ENCODE measurements at places on chromosomes 2 and 18.
A peak's percentile ranks its signal among the peaks of the same experiment; 100 is the strongest.

DNA sequence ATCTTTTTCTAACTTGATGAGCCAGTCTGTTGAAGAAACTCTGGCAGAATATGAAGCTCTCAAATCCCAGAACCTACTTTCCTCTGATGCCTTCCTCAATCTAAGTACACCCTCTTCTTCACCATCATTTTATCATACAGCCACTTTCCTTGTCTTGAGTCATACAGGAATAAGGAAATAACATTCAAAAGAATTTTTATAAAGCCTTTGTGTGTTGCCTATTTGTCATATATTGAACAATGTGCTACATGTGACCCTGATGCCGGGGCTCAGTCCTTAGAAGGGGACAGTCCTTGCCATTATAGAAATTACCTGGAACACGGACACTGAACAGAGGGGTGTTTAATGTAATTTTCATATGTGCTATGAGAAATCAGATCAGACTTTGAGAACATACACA is 27.4 kb downstream of the RAPGEF4 start:
- no peak for DNase-seq

GRCh38 chr2:2293527-2294089 is 37.5 kb downstream of the MYT1L start:
- DNase-seq, result no peak

DNA sequence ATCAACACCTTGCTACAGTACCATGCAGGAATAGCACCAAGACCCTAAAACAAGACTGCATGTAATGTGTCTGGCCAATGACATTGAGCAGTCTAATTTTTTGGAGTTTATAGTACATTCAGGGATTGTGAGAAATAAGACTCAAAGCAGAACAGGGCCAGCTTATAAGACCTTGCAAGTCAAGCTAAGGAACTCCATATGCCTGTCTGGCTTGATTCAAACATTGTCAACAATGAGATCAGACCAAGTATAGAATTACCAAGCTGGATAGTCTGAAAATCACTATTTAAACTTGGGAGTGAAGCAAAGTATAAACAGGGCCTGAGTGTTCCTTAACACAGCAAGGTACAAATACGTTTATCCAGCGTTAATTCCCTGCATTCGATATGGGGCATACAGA is 370.9 kb downstream of the CNTNAP5 start:
- no peak for DNase-seq

DNA sequence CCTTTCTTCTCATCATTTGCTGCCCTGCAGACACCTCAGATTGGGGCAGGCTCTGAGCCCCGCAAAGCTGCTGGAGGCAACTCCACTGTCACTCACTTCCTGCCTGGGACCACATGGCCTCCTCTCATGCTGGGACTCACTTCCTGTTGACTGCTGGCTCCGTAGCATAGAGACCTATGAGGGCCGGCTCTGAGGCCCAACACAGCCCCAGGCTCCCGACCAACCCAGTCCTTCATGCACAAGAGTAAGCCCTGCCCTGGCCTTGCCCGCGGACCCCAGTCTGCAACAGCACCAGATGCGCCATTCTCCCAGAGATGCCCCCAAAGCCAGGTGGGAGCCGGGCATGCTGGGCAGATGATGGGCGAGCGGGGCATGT is 55.7 kb downstream of the DNMT3A start:
- DNase-seq, result peak; percentile 64

DNA sequence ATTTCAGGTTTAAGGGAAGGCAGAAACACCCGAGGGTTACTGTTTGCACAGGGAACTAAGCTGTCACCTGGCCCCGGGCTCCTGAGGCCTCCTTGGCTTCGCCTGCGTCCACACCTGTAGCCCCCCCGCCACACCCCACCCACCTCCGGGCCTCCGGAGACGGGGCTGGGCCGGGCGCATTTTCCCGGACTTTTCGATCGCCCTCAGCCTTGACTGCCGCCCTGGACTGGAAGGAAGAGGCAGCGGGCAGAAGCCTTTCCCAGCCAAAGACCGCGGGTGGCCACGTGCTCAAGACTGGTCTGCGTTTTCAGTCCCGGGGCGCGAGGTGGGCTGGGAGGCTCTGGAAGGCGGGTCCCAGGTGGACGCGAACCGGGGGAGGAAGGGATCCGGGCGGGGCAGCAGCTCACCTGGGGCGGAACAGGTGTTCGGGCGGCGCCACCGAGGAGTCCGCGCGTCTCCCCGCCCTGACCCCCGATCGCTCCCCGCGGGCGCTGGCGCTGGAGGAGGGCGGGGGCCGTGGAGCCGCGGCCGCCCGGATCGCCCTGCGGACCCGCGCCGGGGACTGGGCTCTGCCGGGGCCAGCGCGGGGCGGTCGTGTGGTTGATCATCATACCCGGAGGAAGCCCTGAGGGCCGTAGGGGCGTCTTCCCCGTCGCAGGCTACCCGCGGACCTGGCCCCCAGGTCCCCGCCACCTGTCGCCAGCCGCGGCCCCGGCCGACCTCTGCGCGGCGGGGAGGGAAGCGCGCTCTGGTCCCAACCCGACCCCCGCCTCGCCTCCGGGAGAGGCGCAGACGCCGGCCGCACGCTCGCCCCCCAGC is 3.2 kb downstream of the ID2 start:
- DNase-seq, result peak; percentile 54

GRCh38 chr2:84792856-84793522 is 87.9 kb downstream of the TRABD2A start:
- DNase-seq, result no peak

DNA sequence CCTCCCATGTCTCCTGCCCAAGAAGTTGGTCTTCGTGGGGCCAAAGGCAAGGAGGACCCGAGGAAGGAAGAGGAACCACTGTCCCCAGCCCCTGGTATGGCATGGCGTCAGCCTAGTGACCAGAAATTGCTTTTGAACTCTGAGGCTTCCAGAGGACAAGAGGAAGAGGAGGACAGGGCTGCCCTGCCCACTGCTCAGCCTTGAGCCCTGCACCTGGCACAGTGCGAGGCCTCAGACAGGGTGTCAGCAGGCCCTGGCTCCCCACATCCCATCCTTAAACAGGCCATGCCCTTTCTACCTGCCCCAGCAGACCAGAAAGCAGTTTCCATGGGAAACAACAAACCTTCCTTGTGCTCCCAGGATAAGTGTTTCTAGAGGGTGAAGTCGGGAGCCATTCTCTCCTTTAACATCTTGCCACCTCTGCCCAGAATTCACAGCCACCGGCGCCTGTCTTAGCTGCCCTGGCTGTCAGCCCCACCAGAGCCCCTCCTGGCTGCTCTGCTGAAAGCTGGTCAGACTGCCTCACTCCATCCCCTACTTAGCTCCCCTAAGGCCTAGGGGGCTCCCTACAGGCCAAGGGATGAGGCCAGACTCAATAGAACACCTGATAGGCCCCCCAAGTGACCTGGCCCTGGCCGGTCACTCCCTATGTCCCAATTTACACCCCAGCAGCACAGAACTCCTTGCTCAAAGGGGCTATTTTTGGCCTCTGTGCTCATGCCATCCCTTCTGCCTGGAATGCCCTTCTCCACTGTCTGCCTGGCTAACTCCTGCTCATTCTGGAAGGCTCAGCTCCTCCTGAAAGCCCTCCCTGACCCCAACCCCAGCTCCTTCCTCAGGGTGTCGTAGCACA is 20.6 kb downstream of the ATOH8 start:
- DNase-seq, result no peak

- DNase-seq, result no peak
Measured at GRCh38 chr2:46647041-46647440, 167.7 kb downstream of the TMEM247 start.

GRCh38 chr18:48227206-48227605 is 182.0 kb downstream of the ZBTB7C start:
- no peak for DNase-seq

- DNase-seq, result no peak
Measured at GRCh38 chr2:212330263-212330662, 208.3 kb downstream of the ERBB4 start.

DNA sequence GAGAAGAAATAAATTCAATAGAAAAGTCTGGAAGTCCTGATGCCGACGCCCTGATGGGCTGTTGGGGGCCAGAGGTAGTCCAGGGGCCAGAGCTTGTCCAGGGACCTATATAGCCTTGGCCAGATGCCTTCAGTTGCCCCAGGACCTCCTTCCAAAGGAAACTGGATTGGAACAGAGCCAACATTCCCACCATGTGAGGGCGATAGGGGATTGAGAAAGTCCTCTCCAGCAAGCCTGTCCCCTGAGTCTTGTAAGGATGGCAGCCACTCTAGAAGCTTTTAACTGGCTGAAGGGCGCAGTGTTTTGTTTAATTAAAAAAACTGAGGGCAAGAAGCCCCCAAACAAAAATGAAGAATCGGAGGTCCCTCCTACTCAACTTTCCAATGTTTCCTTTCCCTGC is 54.9 kb upstream of the CDCA7 start:
- no peak for DNase-seq

GRCh38 chr18:24231773-24232735 is 93.2 kb downstream of the CABYR start:
- DNase-seq, result no peak

DNA sequence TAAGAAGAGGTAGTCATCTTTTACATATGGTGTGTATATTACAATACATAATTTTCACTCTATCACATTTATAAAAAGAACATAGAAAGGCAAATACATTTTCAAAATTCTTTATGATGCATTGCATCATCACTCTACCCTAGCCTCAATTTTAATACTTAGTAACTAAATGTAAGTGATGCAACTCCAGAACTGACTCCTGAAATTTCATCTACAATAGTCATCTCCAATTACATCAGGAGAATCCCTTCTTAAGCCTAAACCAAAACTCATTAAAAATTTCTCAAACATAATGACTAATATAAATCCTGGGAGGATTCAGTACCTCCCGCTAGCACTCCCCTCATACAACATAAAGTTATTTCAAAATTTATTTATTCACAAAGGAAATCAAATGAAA is 15.9 kb downstream of the TMX3 start:
- DNase-seq, result no peak

DNA sequence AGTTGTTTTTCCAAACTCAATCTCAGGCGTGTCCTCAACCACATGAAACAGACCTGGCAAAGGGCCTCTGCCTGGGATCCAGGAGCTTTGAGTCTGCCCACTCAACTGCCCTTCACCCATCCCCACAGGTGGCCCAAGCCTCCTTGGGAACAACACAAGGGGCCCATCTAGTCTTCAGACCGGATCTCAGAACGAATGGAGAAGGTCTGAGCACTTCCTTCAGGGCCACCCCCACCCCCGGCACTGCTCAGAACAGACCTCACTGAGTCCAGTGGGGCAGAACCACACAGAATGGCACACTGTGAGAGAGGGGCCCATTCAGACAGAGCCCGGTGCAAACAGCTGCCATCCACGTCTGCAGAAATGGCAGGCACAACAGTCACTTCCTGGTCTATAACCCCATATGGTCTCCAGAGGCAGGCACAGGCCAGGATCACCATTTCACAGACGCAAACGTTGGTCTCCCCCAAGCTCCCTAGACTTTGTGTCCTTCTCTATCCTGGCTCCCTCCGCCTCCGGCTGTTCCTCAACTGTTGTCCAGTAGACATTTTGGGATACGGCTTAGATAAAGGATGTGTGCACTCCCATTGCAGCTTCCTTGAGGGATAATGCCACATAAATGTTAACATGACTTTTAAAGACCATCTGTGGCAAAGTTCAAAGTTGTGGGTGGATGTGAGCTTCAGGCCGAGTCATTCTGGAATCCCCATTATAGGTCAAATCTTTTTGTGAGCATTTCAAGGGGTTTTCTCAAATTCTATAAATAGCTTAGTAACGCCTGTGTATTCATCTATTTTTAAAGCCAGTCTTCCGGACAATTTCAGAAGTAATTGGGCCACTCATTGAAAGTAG is 149.7 kb downstream of the SMAD7 start:
- peak; percentile 10 for DNase-seq

DNA sequence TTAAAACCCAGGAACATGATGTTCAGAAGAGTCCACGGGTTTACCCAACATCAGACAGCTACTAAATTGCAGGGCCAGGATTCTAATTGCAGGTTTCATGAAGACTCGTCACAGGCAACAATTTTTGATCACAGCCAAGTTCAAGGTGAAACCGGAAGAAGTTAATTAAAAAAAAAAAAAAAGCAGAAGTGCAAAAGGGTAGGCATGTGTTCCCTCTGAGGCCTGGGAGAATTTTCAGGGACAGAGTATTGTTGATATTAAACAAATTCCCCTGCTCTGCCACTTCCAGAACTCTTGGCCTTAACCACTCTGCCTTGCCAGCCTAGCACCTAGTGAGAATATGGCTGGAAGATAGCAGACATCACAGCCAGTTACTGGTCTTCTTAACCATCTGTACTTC is 99.4 kb upstream of the TRIB2 start:
- DNase-seq, result no peak

DNA sequence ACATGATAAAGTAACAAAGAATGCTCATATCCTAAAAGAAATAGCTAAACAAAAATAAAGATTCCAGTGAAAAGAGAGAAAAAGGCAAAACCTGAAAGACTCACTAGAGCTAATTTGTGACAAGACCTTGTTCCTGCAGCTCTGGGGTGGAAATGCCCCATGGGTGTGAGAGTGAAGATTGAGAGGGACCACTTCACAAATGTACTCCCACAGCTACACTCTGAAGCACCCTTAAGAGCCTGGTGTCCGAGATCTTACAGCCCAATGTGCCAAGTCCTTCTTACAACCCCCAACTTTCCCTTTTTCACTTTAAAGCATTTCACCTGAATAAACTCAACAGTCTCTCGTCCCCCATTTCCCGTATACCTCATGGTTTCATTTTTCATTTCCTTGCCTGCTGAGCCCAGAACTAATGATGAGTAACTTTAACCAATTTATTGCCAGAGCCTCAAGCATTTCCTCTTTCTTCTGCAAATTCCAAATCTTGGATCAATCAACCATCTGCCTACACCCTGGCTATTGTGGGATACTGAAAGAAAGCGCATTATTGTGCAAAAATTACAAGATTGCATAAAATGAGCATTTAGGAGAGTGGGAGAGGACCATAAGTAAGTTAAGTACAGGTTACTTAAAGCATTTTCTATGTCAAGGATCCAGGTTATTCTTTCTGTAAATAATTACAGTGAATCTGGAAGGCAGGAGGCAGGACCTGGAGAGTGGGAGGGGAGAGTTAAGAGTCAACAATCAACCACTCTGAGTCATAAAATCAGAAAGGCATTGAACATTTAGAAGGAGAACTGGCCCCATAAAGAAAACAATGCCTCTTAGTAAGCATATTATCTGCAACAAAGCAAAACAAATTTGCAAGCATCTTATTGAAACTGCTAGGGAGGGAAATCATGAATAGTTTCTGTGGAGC is 804.4 kb upstream of the CELF4 start:
- no peak for DNase-seq

DNA sequence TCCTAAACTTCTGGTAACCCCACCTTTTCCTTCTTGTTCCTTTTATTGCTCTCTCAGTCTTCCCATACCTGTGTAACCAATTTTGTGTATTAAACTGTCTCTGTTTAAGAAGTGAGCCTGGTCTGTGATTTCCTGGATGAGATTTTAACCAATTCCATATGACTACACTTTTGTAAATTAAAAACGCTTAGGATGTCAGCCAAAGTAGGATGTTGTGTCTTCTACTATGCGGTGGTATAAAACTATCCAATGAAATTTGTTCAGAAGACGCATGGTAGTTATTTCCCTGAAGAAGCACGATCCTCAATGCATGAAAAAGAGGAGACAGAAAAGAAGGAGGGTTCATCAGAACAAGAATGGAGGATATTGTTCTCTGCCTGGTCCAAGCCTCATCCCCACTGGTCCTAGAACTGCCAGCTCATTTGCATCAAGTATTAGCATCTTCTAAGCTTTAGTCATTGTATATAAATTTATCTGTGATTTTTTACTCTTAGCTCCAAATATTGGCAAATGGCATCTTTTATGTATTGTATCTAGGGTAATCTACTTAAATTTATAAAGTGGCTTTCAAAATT is 127.4 kb downstream of the TGIF1 start:
- no peak for DNase-seq

- peak; percentile 41 for DNase-seq
Measured at GRCh38 chr2:46943881-46944798, 28.5 kb upstream of the MCFD2 start.

GRCh38 chr2:119359774-119360173 is 6.9 kb downstream of the C2orf76 start:
- no peak for DNase-seq
